ENCODE measurements at places on chromosomes 13 and 19.

GRCh38 chr13:93620181-93620765 is 393.7 kb downstream of the GPC6 start:
- no peak for DNase-seq

DNA sequence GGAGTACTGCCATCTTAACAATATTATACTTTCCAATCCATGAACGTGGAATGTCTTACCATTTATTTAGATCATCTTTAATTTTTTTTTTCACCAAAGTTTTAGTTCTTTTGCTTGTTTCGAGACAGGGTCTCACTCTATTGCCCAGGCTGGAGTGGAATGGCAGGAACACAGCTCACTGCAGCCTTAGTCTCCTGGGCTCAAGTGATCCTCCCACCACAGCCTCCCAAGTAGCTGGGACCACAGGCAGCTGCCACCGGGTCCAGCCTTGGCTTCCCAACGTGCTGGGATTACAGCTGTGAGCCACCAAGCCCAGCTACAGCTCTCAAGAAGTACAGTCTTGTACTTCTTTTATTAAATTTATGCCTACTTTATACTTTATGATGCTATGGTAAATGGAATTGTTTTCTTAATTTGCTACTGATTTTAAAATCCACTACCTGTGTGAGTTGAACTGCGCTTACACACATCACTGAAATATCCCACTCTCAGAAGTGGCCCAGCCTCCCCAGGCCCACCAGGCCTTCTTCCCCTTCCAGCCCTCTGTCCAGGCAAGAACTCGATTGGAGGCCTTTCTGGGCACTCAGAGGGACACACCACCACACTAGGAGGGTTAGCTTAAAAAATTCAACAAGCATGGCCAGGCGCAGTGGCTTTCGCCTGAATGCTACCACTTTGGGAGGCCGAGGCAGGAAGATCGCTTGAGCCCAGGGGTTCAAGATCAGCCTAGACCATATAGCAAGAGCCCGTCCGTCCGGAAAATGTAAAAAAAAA is 1.0 kb upstream of the PGLS start:
- no peak for DNase-seq

DNA sequence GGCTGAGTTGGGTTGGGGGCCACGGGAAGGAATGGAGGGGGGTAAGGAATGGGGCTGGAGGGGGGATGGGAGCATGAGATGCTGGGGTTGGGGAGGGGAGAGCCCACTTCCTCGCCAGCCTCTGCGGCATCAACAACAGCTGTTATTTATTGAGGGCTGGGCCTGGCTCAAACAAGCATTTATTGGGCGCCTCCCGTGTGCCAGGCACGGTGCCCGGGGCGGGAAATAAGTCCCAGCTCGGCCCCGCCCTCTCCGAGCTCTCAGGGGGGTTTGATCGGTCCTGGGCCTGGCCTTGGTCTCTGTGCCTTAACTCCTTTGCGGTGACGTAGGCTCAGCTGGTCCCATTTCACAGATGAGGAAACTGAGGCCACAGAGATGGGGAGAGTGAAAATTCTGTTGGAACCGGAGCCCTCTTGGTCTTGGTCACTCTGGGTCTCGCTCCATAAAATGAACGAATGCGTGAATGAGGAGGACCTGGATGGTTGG is 919 bp upstream of the ADAMTS10 start:
- DNase-seq: no peak

GRCh38 chr19:2970201-2970835 is 7.0 kb upstream of the TLE6 start:
- no peak for DNase-seq

- no peak for DNase-seq
Observed at GRCh38 chr13:32491028-32491427, 47.6 kb downstream of the N4BP2L2 start.

DNA sequence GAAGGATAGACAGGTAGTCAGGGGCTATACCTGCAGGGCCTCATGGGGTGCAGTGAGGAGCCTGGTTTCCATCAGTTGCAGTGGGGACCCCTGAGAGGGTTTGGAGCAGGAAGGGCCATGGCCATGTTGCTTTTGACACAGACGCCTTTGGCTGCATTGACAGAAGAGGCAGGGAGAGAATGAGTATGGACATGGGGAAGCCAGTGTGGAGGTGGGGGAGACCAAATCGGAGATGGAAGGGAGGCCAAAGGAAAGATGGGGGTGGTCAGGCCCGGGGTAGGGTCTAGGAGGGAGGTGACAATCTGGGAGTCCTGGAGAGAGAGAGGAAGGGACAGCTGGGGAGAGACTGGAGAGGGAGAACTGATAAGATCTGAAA is 1.3 kb downstream of the HSD11B1L start:
- no peak for DNase-seq

GRCh38 chr13:49246850-49247642 is 679 bp upstream of the CDADC1 start:
- DNase-seq: no peak

DNA sequence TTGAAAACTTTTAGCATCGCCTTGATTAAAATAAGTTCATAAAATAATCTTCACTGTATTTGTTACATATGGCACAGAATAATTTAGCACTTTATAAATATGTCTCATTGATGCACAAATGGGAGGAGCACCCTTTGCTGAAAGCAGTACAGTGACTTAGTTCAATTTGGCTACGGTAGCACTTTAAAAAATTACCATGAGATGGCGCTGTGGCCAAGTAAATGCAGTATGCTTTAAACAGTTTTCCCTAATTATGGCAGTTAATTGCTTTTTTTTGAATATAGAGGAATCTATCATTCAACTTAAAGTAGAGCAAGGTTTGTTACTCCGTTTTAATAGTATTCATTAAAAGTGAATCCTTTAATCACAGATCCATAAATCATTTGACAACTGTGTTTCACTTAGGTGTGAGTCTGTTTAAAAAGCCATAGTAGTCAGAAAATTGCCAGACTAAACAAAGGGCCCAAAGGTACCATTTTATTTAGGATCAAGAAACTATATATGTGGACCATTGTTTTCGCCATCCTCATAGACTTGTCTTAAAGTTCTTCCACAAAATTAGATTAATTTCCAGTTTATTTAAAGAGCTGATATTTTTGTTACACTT is 34.7 kb upstream of the ESD start:
- DNase-seq: peak; percentile 2

- no peak for DNase-seq
Observed at GRCh38 chr13:59745392-59745788, 418.3 kb downstream of the DIAPH3 start.

- no peak for DNase-seq
Observed at GRCh38 chr19:41112728-41113290, 1.4 kb upstream of the CYP2F1 start.

GRCh38 chr13:60258349-60258748 is 94.6 kb upstream of the DIAPH3 start:
- no peak for DNase-seq

DNA sequence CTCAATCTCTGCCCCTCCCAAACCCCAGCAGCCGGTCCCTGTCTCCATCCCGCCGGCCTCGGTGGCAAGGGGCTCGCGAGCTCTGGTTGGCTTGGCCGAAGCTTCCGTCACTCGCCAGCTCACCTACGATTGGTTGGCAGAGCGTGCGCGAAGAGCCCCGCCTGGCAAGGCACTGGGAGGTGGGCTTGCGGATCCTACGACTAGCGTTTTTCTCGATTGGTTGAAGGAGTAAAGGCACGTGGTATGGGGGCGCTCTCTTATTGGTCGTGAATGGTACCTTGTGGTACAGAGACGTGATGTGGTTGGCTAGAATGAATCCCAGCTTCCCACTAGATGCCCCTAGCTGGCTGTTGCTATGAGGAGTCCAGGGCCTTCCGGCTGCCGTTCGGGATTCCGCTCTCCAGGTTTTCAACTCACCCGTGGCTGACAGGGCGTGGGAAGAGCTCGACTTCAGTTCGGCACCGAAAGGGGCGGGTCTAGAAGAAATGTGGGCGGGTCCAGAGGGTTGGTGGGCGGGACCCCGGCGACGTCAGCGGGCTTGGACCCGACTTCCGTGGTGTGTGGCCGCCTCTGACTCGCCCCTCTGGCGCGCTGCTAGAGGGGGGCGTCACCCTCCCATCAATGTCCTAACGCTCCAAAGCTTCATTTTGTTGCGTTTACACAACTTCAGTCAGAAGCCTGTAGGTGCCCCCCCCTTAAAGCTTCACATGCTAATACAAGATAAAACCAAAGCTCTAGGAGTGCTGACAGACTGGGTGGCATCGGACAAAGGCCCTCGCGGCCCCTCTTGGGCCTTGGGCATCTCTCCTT is 847 bp upstream of the RAP2A start:
- peak; percentile 98 for DNase-seq

- DNase-seq: no peak
Observed at GRCh38 chr13:84844473-84844872, 954.7 kb downstream of the SLITRK6 start.

- DNase-seq: no peak
Observed at GRCh38 chr19:52398081-52398441, 412 bp downstream of the ZNF528 start.

GRCh38 chr13:91491980-91492379 is 93.6 kb downstream of the GPC5 start:
- no peak for DNase-seq

DNA sequence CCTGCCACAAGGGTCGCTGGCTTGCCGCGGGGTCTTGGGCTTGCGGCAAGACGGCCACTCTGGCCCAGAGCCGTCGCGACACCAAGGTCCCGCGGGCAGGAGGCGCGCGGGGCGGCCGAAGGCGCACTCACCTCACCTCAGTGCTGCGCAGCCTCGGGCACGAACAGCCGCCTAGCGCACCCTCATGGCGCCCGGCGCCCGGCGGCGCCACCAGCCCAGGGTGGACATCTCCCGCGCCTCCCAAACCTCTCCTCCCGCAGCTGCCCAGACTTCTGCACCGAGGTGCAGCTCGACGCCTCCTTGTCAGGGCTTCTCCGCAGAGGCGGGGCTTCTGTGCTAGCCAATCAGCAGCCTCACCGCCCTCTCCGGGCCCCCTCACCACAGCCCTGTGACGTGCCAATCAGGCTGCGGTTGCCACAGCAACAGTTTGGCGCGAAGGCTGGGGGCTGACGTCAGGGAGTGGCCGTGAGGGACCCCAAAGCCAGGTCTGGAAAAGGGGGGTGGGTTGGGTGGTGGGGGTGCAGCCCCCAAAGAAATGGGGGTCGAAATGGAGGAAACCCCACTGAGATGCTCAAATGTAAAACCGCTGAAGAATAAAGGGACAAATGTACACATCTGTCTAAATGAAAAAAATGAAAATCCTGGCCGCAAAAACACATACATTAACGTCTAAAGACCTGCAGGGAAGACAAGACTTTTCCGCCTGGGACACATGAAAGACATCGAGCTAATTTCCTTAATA is at the start of the genes PEG3 and ZIM2:
Gene PEG3 (minus strand): TSS at position 276 of the 742 bp plus-strand sequence. CDS start 16,071 bp downstream, outside the sequence.
Gene ZIM2 (minus strand): TSS at position 276 of the 742 bp plus-strand sequence. CDS start 16,449 bp downstream, outside the sequence.
- no peak for DNase-seq

DNA sequence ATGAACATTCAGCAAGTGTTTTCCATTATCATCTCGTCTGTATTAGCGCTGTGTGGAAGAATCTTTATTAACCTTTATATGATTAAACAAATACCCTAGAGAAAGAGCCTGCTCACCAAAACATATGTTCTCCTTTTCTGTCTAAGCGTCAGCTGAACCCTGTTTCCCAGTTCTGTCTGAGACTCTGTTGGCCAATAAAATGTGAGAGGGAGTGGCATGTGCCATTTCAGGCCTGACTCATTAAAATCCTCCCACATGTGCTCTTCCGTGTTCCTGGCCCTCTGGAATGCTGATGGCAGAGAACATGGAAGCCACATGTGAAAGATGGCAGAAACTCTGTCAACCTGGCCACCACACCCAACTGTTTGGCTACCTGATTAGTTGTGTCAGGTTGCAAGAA is 181.9 kb upstream of the EDNRB start:
- DNase-seq: no peak

DNA sequence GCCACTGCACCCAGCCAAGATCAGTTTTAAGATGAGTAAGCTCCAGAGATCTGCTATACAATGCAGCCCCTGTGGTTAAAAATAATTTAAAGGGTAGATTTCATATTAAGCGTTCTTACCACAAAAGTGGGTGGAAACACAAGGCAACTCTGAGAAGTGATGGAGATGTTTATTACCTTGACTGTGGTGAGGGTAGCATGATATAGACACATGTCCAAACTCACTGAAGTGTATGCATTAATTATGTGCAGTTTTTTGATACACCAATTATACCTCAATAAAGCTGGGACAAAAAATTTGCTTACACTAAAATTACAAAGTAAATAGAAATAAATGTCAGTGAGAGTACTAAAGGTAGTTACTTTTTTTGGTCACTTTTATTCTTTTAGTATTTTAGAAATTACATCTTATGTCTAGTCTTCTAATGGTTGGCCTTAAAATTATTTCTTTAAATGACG is 696.5 kb downstream of the UQCRFS1 start:
- DNase-seq: no peak

GRCh38 chr19:6876748-6877147 is 10.6 kb upstream of the ADGRE1 start:
- DNase-seq: no peak

- no peak for DNase-seq
Observed at GRCh38 chr19:41500443-41500842, 57.5 kb downstream of the ERICH4 start.

- DNase-seq: no peak
Observed at GRCh38 chr19:49847731-49848696, 2.9 kb upstream of the PTOV1 start.

DNA sequence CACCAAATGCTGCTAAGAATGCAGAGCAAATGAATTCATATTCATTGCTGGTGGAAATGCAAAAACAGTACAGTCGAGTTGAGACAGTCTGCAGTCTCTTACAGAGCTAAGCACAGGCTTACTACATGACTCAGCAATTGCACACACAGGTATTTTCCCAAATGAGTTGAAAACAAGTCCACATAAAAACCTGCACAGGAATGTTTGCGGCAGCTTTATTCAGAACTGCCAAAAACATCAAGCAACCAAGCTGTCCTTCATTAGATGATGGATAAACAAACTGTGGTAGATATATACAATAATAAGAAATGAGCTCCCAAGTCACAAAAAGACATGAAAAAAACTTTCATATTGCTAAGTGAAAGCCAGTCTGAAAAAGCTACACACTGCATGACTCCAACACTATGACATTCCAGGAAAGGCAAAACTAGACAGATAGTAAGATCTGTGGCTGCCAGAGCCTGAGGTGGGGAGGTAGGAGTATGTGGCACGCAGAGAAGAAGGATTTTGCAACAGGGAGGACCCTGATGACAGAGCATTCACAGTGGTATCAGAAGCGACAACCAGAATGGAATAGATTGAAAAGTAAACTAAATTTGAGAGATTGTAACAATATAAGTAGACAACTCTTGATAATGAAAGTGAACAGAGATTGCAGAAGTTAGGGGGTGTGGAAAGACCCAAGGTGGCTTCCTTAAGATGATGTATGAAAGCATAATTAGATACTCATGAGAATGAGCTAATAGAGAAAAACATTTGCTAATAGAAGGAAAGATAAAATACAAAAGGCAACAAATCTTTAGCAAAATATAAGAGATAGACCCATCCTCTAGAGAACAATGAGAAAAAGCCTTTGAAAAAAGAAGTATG is 52.7 kb downstream of the TSC22D1 start:
- no peak for DNase-seq

Measured in stimulated activated CD4-positive, alpha-beta T cell treated with anti-CD3 and anti-CD28 coated beads, TNF-alpha, amount 100 ng/mL, for 24 hours (primary cell).